Prostate gland (tissue), 2 donors: ENCODE measurements at places on chromosomes 16 and 17. TPM values are rescaled to one million over a fixed set of nuclear protein-coding genes. Genes with fewer than 3 reads are reported as not detected.

The SPATA32 gene
- not detected for total RNA-seq

The C1QTNF8 gene
- total RNA-seq, result 0.34 TPM

The OR3A3 gene
- total RNA-seq, result not detected

The SCGB1C2 gene
- not detected for total RNA-seq

The UTP4 gene
- total RNA-seq, result 51.0 TPM
